Cortex of kidney (tissue), 1 donor: ENCODE measurements at places on chromosomes 4 and X.

DNA sequence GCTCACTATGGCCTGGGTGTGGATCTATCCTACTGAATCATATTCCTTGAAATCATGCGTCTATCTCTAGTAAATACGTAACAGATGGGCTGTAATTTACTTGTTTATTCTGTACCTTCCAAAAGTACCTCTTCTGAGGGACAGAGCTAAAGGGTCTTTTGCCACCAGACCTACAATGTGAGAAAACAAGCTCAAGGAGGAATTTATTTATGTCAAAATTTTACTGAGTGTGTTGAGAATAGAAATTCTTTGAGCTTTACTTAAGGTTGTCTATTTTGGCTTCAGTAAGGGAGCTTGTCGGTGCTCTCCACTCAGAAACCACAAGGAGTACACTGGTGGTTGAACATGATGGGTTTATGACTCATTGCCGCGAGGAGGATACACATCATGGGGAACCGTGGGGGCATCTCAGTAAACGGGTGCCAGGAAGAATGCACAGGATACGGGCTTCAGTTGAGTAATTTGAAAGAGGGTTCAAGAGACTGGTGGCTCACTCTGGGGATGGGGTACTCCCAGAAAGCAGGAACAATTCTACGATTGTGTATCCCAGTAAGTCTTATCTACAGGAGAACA lies 3.0 kb downstream of the ANK2 start:
- DNase-seq = no peak

DNA sequence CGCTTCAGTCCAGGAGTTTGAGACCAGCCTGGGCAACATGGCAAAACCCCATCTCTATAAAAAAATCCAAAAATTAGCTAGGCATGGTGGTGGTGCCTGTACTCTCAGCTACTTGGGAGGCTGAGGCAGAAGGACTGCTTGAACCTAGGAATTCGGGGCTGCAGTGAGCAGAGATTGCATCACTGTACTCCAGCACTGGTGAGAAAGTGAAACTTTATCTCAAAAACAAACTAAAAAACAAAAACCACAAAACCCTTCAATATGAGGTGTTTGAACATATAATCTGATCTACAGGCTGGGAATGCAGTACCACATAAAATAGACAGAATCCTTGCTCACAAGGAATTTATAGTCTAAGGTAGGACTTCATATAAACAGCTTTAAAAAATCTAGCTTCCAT lies 103.9 kb downstream of the PDS5A start:
- no peak for DNase-seq

GRCh38 chrX:108415891-108416290 lies 22.3 kb downstream of the COL4A6 start:
- no peak for DNase-seq

- no peak for DNase-seq
Observed at GRCh38 chr4:142091085-142091513, 454.7 kb downstream of the IL15 start.

DNA sequence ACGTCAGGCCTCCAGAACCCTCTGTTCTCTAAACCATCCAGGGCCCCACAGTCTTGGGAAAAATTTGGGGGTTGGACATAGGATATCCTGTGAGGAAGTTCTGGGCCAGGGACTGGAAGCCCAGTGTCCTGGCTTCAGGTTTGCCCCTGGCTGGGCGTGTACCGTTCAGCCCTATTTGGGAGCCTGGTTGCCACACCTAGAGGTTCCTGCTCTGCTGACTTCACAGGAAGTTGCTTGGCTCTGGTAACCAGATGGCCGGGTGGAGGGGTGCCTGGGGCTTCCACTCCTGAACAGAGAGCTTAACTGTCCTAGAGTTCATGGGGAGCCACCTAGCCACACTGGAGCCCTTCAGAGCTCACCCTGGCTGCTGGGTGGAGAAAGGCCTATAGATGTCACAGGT lies 1.1 kb downstream of the TAFAZZIN start:
- DNase-seq = no peak

- DNase-seq = no peak
Observed at GRCh38 chr4:173878701-173879100, 348.7 kb upstream of the HAND2 start.

- DNase-seq = no peak
Observed at GRCh38 chr4:78922207-78922606, 17.0 kb downstream of the PAQR3 start.

DNA sequence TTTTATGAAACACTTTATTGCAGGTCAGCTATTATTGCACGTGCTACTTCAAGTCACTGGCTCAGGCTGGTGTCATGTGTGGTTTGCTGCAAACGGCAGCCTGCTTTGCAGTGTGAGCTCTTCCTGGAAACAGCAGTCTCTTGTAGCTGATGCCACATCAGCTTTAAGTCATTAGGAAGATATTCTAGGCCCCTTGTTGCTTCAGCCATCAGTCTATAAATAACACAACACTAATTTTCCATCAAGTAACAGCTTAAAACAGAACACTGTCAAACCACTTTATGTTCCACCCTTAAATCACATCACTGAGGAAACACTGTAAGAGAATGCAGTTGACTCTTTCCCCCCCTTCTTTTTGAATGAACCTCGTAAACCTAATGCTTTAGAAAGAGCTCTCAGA lies 93.8 kb downstream of the GATB start:
- DNase-seq = no peak

- DNase-seq = no peak
Observed at GRCh38 chr4:176645246-176645960, 147.3 kb downstream of the VEGFC start.

DNA sequence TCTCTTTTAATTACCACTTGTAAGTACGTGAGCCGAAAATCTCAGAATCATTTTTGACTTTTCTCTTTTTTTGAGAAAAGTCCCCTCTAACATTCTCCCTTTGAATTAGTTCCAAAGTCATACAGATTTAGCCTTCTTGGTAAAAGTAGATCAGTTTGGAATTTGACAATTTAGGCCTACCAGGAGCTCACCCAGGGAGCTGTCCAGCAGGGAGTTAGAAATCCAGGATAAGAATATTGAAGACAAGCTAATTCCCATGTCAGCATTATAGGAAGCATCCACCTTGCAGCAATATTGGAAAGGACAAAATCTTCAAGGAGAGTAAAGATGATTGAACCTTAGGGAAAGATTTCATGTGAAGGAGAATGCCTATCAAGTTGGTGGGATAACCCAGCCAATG lies 352.2 kb upstream of the CPEB2 start:
- no peak for DNase-seq

DNA sequence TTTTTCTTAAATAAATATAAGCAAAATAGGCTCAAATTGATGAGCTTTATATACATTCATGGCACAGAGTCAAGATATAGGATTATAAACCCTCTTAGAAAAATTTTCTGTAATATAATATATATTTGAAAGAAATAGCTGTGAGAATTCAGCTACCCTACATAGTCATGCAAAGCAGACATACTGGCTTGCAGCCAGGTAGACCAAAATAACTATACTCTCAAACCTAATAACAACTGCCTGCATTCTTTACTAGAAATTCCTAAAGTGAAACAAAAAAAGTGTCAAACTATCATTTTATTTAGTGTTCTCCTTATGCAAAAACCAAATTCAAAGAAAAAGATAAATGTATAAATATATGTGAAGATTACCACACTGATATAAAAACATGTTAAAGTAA lies 1390.2 kb downstream of the C4orf33 start:
- DNase-seq = no peak

DNA sequence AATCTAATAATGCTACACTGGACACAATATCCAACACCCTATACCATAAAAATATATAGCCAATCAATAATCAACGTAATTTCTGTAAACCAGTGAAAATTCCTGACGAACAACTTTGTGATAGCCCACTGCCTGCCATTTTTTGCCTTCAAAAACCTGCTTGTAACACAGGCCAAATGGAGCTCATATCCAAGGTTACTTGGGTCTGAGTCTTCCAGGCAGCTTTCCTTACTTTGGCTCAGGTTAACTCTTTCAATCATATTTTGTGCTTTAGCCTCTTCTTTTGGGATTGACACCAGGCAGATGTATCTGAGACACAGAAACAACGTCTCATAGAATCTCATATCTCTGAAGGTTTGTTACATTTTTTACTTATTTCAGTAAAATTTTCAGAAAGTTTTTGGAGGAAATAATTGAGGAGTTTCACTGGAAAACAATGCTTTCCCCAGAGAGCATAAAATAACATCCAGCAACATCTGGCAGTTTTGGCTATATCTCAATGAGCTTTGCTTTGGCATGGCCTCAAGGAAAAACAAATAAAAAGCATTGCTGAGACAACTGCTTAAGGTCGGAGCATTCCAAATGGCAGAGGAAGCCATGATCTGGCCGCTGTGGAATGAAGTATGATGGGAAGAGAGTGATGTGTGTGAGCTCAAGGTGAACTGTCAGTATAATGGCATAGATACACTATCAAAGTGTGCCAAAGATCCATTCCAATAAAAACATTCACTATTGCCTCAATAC lies 162.9 kb upstream of the SPIN4 start:
- no peak for DNase-seq

DNA sequence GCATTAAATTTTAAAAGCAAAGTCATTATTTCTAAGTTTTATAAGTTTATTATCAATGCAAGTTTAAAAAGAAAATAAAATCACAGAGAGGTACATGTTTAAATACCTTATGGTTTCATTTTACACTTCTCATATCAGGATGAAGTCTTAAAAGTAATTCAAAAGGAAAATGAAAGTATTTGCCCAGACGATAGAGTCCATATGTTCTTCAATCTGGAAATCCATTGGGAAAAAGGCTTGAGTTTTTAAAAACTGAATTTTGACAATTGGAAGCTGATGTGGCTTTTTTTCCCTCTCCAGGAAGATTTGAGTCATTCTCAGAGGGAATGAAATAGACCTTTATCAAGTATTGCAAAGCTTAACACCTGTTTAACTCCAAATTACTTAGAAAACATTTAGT lies 37.1 kb downstream of the MAB21L2 start:
- no peak for DNase-seq

GRCh38 chr4:21775703-21776102 lies 172.9 kb downstream of the KCNIP4 start:
- no peak for DNase-seq

DNA sequence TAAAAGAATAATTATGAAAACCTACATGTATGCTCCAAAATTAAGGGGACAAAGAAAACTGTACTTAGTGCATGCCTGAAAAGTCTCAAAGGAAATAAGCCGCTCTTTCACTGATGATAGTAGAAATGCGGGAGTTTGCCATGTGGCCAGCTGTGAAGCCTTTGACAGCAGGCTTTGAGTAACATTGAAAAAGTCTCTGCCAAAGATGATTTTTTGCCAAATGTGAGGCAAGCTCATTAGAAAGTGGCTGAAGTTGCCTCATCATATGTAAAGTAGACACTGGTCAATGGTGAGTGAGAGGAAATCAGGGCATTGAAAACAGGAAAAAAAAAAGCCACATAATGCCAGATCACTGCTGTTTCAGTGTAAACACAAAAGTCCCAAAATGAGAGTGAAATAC lies 2360.1 kb downstream of the PCDH7 start:
- no peak for DNase-seq

- DNase-seq = no peak
Observed at GRCh38 chr4:7722766-7723387, 216.8 kb downstream of the AFAP1 start.
